CD4-positive, alpha-beta T cell treated with Interleukin-4 for 4 hours (primary cell): ENCODE measurements at places on chromosomes 11 and 22.

DNA sequence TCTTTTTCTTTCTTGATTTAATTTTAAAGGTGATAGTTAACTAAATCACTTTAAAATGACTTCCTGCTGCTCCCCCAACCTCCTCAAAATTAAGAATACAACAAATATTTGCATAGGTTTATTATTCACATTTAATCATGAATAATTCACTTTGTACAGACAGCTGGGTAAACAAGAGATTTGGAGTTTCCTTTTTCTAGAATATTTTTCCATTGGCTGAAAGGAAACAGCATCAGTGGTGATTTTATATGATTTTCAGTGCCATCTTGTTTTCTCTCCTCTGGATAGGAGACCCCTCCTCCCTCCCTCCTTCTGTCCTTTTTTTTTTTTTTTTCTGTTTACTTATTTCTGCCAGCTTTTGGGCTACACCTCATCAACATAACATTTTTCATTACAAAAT lies 60.5 kb downstream of the LIF start:
- no peak for DNase-seq

- no peak for DNase-seq
These were observed 31.7 kb downstream of the LIF start for GRCh38 chr22:30214703-30215407.

GRCh38 chr22:44677353-44677840 lies 24.6 kb upstream of the PRR5 start:
- no peak for DNase-seq

DNA sequence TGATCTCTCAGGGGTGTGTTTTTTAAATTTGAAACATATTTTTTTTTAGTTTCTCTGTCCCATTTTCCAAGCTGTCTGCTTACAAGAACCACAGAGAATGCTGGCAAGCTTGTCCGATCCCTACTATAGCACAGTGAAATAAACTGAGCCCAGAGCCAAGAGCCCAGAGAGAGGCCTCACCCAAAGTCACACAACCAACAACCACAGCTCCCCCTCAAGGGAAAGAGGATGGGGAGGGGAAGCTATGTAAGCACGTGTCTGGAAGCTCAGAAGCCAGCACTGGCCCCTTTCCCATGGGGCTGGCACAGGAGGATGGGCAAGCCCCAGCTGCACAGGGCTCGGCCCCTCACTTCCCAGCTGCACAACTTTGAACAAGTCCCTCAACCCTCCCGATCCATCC lies 3.2 kb upstream of the SART1 start:
- DNase-seq: no peak
